ENCODE measurements at places on chromosomes 2 and 18. TPM values are rescaled to one million over a fixed set of nuclear protein-coding genes. Genes with fewer than 3 reads are reported as not detected.
A peak's percentile ranks its signal among the peaks of the same experiment; 100 is the strongest.

REG3A gene
- total RNA-seq, result not detected

GRCh38 chr18:30358555-30358954, 684.0 kb downstream of the DSC3 start:
- DNase-seq, result no peak

GRCh38 chr2:124534028-124534427, 508.9 kb downstream of the CNTNAP5 start:
- no peak for DNase-seq

GRCh38 chr18:26190506-26190905, 35.7 kb upstream of the TAF4B start:
- peak; percentile 18 for DNase-seq

All from left colon (tissue), 2 donors.